Gastrocnemius medialis (tissue), 4 donors: ENCODE measurements at places on chromosomes 16 and 17. TPM values are rescaled to one million over a fixed set of nuclear protein-coding genes. Genes with fewer than 3 reads are reported as not detected.
A peak's percentile ranks its signal among the peaks of the same experiment; 100 is the strongest.

The TBC1D28 gene
- total RNA-seq = not detected

The PLCG2 gene
- total RNA-seq = 3.0 TPM

The JUP gene
- 135 TPM for total RNA-seq

- no peak overlapping the region for H3K4me3 ChIP-seq
- H3K27ac ChIP-seq = no peak overlapping the region
- peaks cover 39% of the 10 kb centered on the region for H3K4me1 ChIP-seq
These were observed 40.8 kb downstream of the RNF157 start for GRCh38 chr17:76199469-76199868.

DNA sequence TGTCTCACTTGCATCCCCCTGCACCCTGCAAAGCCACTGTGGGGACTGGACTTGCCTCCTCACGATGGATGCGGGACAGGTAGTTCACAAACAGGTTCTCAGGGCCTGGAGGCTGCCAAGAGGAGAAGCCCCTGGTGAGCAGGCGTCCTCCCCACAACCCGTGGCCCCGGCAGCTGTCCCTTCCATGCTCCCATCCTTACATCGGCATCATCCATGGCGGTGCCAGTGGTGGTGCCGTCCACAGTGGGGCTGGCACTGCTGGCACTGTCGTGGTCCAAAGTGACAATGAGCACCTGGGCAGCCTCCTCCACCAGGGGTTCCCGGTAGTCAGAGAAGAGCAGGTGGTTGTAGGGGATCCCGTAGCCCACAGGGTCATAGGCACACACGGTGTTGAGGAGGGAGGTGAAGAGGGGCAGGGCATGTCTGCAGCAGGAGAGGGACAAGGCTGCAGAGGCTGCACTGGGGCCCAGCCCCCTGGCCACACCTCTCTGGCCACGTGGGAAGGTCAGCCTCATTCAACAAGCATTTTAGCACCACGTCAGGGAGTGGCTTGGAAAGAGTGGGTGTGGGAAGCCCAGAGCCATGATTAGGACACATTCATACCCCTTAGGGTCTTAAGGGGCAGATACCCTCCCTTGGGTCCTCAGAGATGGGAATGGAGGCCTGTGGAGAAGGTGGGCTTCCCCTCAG lies 12.6 kb downstream of the HID1 start:
- no peaks in the 10 kb centered on the region for H3K36me3 ChIP-seq
- H3K4me1 ChIP-seq = no peaks in the 10 kb centered on the region
- no peak for DNase-seq
- H3K4me3 ChIP-seq = no peak overlapping the region

- peaks cover 38% of the 10 kb centered on the region for H3K36me3 ChIP-seq
- H3K27ac ChIP-seq = peak overlapping the region; percentile 98
These were observed 316 bp downstream of the DLG4 start for GRCh38 chr17:7219229-7219811.

- H3K36me3 ChIP-seq = peaks cover 38% of the 10 kb centered on the region
- H3K27me3 ChIP-seq = no peaks in the 10 kb centered on the region
- H3K4me3 ChIP-seq = no peak overlapping the region
- DNase-seq = no peak
These were observed 8.0 kb downstream of the TLCD3A start for GRCh38 chr17:740240-741017.

DNA sequence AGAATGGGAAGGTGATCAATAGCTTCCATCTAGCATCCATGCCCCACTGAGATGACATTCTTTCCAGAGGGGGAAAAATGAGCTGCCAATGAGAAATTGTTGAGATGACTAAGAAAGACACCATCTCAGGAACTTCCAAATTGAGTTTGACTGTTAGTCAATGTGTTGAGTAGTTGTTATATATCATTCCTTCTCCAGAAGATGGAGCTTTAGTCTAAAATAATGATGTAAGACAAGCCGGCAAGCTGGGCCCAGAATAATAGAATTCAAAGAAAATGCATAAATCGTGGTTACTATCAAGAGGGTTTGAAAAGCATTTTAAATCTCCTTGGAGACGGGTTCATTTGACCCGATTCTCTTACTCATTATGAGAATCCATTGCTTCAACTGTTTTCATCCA lies 71.0 kb upstream of the ATF7IP2 start:
- no peaks in the 10 kb centered on the region for H3K36me3 ChIP-seq
- H3K27ac ChIP-seq = no peak overlapping the region
- no peaks in the 10 kb centered on the region for H3K4me1 ChIP-seq
- H3K4me3 ChIP-seq = no peak overlapping the region
- no peaks in the 10 kb centered on the region for H3K27me3 ChIP-seq

DNA sequence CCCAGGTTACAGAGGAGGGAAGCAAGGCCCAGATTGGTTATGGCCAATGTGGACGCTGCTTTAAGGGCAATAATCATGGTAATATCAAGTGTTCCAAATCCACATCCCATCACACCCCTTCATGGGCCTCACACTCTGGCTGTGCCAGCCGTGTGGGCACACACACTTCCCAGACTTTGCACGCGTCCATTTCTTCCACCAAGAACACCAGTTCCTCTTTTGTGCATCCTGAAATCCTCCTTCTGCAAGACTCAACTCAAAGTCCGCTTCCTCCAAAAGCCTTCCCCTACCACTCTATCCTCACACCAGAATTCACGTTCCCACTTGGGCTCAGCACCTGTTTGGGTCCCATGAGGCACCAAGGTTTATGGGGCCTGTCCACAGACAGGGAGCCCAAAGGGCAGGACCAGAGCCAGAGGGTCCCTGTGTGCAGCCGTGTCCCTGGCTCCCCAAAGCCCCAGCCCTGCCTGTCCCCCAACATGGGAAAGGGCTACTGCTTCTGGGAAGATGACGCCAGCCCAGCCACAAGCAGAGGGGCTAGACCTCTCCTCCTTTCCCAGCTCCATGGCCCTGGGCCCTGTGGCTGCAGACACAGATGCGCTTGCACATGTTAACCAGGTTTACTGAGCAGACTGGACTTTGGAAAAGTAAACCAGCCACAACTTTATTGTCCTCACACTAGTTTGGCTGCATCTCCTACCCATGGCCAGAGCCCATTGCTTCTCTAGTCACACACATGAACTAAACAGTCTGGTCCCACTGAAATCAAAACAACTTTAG lies 20.3 kb downstream of the SPNS3 start:
- no peaks in the 10 kb centered on the region for H3K4me1 ChIP-seq
- no peaks in the 10 kb centered on the region for H3K36me3 ChIP-seq
- no peaks in the 10 kb centered on the region for H3K27me3 ChIP-seq
- H3K4me3 ChIP-seq = no peak overlapping the region

DNA sequence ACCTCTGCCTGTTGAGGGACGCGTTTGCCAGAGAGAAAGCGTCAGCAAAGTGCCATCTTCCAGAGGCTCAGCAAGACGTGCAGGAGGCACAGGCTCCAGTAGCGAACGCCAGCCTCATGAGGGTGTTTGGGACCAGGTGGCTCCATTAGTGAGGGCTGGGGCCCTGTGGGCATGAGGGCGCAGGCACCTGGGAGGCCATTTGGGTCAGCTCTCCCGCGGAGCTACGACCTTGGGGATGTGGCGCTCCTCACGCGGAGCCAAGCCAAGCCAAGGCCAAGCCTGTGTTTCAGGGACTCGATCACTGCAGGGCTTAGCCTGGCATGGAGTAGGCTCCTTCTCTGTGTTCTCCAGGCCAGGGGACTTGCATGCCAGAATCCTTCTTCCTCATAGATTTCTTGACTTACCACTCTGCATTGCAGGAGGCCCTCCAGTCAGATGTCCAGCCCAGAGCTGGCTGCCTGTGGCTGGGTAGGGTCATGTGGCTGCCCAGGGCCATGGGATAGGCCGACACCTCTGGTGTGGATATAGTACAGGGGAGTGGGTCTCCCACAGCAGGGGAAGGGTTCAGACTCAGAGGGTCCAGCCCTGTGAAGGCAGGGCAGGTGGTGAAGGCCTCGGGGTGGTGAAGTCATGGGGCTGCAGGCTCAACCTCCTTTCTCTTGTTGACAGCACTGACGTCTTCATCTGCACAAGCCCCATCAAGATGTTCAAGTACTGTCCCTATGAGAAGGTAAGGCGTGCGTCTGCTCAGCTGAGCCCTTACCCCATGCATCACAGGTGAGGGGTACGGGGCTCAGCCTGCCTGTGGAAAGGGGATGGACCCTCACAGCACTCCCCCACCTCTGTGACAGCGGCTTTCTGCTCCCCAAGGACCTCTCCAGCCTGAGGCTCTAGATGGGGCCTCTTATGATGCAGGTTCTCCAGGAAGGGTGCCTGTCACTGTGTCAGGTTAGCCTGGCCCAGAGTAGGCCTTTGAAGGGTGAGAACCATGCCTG lies 19.6 kb downstream of the NT5M start:
- no peak overlapping the region for H3K4me3 ChIP-seq
- H3K27me3 ChIP-seq = no peaks in the 10 kb centered on the region
- no peaks in the 10 kb centered on the region for H3K36me3 ChIP-seq
- H3K4me1 ChIP-seq = no peaks in the 10 kb centered on the region
- DNase-seq = no peak

DNA sequence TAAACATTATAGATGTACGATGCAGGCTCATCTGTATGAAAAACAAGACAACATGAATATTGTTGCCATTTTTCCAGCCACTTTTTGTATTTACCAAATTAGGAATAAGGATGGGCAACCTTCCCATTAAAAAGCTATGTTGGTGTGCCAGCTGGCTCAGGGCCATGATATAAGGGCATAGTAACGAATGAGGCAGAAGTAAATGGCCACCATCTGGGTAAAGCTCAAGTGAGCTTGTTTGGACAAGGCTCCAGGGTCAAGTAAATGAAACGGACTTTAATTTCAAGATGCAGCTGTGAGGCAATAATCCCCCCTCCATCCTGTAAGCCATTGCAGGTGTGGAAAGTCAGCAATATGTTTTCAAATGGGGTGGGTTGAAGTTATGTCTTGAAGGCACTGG lies 930.9 kb upstream of the CDH8 start:
- DNase-seq = no peak
- no peaks in the 10 kb centered on the region for H3K27me3 ChIP-seq
- no peaks in the 10 kb centered on the region for H3K4me1 ChIP-seq
- H3K36me3 ChIP-seq = no peaks in the 10 kb centered on the region

DNA sequence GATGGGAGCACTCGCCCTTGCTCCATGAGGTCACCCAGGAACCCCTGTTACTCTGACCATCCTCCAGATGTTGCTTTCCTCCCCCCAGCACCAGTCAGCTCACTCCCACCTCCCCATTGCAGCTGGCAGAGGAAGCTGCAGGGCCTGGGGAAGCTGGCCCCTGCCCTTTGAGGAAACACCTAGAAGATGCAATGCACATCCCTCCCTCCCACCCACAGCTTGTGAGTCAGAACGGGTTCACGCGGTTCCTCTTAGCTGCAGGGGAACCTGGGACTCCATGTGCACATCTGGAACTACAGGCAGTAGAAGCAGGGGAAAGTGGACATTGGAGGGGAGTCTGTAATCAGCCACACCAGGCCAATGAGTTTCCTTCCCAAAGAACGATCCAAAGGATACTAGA lies 96.9 kb downstream of the KATNIP start:
- DNase-seq = no peak
- no peaks in the 10 kb centered on the region for H3K36me3 ChIP-seq
- no peaks in the 10 kb centered on the region for H3K27me3 ChIP-seq
- no peak overlapping the region for H3K27ac ChIP-seq
- no peak overlapping the region for H3K4me3 ChIP-seq

DNA sequence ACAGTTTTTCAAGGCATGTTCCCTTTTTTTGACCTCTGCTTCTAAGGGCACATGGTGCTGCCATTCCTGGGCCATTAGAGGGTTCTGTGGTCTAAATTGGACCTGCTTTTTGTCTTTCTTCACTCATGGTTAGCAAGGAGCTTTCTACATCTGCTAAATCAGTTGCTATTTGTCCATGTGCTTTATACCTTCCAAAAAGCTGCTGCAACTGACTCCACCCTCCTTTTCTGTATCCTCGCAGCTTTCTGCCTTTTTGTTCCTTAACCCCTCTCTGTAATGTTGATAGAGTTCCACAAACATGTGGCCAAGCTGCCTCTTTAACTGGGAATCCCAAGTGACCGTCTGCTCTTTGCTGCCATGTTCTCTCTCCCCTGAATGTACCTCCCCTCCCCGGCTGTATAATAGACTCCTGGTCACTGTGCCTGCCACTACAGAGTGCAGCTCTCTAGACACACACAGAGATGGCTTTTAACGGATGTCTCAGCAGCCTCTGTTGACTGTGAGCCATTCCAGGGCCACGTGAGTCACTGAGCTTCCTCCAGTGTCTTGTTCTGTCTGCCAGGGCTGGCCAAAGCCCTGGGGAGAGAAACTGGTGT lies 57.4 kb upstream of the TEKT3 start:
- H3K27me3 ChIP-seq = no peaks in the 10 kb centered on the region
- H3K4me3 ChIP-seq = no peak overlapping the region
- no peaks in the 10 kb centered on the region for H3K36me3 ChIP-seq
- H3K27ac ChIP-seq = peak overlapping the region; percentile 68
- DNase-seq = peak; percentile 80
- peaks cover 17% of the 10 kb centered on the region for H3K4me1 ChIP-seq

DNA sequence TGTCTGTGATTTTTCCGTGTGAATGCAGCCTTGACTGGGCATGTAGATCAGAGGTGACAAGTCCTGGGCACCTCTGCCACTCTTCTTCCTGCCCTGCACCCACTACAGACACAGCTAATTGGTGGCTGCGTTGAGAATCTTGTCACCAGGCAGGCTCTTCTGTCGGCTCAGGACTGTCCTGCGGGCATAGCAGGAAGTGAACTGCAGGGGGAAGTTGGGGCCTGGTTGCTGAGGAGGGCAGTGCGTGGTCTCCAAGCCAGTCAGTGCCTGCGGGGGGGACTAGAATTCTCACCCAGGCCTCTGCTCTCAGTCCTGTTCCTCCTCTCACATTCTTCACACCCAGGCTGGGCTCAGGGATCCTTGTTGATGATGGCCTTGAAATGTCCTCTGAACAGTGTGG lies 50.5 kb downstream of the JPH3 start:
- H3K27me3 ChIP-seq = peaks cover 4% of the 10 kb centered on the region
- no peaks in the 10 kb centered on the region for H3K4me1 ChIP-seq
- no peaks in the 10 kb centered on the region for H3K36me3 ChIP-seq
- H3K4me3 ChIP-seq = no peak overlapping the region
- no peak overlapping the region for H3K27ac ChIP-seq

- H3K36me3 ChIP-seq = no peaks in the 10 kb centered on the region
- DNase-seq = no peak
- no peak overlapping the region for H3K27ac ChIP-seq
- H3K4me3 ChIP-seq = no peak overlapping the region
- no peaks in the 10 kb centered on the region for H3K4me1 ChIP-seq
These were observed 102.6 kb downstream of the AATF start for GRCh38 chr17:37051381-37051780.

DNA sequence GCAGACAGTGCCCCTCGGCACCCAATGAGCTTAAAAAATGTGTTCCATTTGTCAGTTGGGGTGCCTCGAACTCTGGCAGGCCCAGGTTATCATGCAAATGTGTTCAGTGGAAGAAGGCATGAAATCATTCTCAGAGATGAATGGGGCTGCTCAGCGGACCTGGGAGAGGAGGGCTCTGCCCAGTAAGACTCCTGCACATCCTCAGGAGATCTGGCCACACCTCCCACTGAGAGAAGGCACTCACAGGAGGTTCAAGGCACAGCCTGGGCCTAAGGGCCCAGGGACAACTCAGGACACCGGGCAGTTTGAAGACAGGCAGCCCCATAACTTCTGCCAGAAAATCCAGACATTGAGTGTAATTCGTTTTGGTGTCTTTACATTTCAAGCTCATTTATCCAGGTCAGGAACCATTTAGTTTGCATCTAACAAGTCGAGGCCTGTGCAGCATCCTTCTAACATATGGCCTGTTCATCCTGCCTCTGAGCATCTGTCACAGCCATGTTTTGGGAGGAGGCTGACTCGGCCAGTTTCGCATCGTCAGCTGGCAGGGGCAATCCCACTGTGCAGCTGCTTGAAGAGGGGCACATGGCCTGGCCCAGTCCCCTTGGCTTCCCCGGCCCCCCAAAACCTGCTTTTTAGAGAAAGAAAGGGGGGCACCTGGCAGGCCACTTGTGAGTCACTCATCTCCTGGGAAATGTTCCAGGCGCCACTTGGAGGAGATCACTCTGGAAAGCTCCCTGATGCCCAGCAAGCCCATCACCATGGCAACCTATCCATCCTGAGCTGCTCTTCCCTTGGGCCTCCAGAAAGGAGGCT lies 31.2 kb upstream of the BCAR1 start:
- no peaks in the 10 kb centered on the region for H3K27me3 ChIP-seq
- H3K4me1 ChIP-seq = no peaks in the 10 kb centered on the region
- H3K36me3 ChIP-seq = no peaks in the 10 kb centered on the region
- no peak for DNase-seq
